Sigmoid colon (tissue), 7 donors: ENCODE measurements at places on chromosomes 4 and X. TPM values are rescaled to one million over a fixed set of nuclear protein-coding genes. Genes with fewer than 3 reads are reported as not detected.

The USP26 gene
- not detected for total RNA-seq

GRCh38 chr4:11223311-11223710, 205.4 kb downstream of the HS3ST1 start:
- no peaks in the 10 kb centered on the region for H3K4me1 ChIP-seq
- no peaks in the 10 kb centered on the region for H3K27me3 ChIP-seq
- H3K4me3 ChIP-seq: no peak overlapping the region
- no peak for DNase-seq

The BEX4 gene
- 66.7 TPM for total RNA-seq

DNA sequence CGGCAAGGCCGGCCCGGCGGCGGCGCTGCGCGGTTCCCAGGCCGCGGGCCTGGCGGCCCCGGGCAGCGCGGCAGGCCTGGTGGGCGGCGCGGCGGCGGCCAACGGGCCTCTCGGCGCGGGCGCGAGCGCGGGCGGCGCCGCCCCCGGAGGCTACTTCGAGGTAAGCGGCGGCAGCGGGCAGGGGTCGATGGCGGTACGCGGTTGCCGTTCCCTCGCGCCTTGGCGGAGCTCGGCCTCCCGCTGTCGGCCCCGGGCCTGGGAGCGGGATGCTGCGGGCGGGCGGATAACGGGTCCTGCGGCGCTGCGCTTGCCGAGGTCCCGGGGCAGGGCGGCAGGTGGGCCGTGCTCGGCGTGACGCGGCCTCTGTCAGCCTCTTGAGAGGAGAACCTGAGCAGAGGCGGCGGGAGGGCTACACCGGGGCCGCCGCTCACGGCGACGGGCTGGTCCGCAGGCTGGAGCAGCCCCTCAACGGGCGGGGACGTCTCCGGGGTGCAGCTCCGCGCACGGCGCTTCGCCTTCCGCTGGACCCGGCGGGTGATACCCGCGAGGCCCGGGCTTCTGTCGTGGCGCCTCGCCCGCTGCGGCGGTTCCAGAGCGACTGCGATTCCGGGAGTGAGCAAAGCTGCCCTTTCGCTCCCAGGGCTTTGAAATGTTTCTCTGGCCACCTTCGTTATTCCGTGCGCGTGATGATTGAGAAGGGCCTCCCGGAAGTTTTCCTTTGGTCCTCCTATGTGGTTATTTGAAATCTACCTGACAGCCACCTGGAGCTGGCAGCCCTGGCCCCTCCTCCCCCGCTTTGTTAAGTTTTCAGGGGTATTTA, 774 bp downstream of the FAM193A start:
- peak overlapping the region; percentile 96 for H3K27ac ChIP-seq
- no peaks in the 10 kb centered on the region for H3K36me3 ChIP-seq
- H3K4me3 ChIP-seq: peak overlapping the region; percentile 86
- H3K4me1 ChIP-seq: peaks cover 36% of the 10 kb centered on the region
- DNase-seq: peak; percentile 71

- no peaks in the 10 kb centered on the region for H3K4me1 ChIP-seq
- no peak overlapping the region for H3K27ac ChIP-seq
- H3K27me3 ChIP-seq: no peaks in the 10 kb centered on the region
- no peak overlapping the region for H3K4me3 ChIP-seq
Measured at GRCh38 chrX:23504540-23504884, 162.8 kb upstream of the PRDX4 start.

The USP51 gene
- total RNA-seq: 2.8 TPM

The ARMCX1 gene
- 58.2 TPM for total RNA-seq
